ENCODE measurements at places on chromosomes 3 and 15. TPM values are rescaled to one million over a fixed set of nuclear protein-coding genes. Genes with fewer than 3 reads are reported as not detected.

DNA sequence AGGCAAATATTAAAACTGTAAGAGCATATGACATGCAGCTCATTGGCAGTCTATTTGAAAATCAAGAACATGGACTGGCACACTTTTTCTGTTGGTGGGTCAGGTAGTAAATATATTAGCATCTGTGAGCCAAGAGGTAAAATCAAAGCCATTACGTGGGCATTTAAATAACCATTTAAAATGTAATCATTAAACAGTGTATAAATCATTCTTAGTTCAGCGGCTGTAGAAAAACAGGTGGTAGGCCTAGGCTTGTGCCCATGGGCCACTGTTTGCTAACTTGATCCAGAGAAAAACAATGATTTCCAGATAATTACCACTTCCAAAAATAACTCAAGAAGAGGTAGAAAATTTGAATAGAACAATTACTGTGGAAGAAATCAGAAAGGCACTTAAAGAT, 105.1 kb downstream of the CHST2 start:
- H3K4me3 ChIP-seq: no peak overlapping the region
- no peak overlapping the region for H3K27ac ChIP-seq
- no peaks in the 10 kb centered on the region for H3K36me3 ChIP-seq

DNA sequence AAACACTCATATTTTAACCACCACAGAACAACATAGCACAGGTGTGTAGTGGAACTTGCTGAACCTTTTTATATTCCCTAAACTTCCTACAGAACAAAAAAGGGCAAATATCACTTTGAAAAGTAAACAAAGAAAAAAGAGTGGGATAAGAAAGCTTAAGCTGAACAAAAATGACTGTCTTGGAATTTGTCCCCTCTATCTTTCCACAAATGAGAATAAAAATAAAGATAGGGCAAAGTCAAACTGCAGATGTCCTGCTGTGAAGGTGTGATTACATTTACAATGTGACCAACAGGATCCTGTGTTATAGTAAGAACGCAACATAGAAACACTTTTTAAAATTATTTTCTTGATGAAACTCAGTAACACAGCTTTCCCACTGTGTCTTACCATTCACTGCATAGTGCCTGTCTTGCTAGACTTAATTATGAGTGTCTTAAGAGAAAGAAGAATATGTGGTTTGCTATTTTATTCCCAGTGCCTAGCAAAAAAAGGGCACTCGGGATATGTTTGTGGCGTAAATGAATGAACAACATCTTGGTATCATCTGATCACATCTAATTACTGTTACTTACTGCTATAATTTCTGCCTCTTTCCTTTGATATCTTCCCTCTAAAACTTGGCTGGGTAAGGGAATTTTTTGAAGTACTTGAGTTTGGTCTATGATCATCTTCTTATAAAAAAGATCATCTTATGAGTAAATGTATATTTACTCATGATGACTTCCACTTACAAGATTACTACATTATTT, 67.5 kb downstream of the DENND4A start:
- no peaks in the 10 kb centered on the region for H3K4me1 ChIP-seq
- no peaks in the 10 kb centered on the region for H3K27me3 ChIP-seq
- DNase-seq: no peak
- H3K36me3 ChIP-seq: no peaks in the 10 kb centered on the region

- peak overlapping the region; percentile 75 for H3K27ac ChIP-seq
- H3K36me3 ChIP-seq: no peaks in the 10 kb centered on the region
- peak overlapping the region; percentile 68 for H3K4me3 ChIP-seq
- H3K27me3 ChIP-seq: no peaks in the 10 kb centered on the region
- peaks cover 5% of the 10 kb centered on the region for H3K4me1 ChIP-seq
Measured at GRCh38 chr3:45592830-45593707, 1.5 kb upstream of the LIMD1 start.

GRCh38 chr15:95287720-95288103, 1042.8 kb upstream of the NR2F2 start:
- H3K4me3 ChIP-seq: no peak overlapping the region
- no peaks in the 10 kb centered on the region for H3K36me3 ChIP-seq
- H3K4me1 ChIP-seq: no peaks in the 10 kb centered on the region
- DNase-seq: no peak
- no peaks in the 10 kb centered on the region for H3K27me3 ChIP-seq

DNA sequence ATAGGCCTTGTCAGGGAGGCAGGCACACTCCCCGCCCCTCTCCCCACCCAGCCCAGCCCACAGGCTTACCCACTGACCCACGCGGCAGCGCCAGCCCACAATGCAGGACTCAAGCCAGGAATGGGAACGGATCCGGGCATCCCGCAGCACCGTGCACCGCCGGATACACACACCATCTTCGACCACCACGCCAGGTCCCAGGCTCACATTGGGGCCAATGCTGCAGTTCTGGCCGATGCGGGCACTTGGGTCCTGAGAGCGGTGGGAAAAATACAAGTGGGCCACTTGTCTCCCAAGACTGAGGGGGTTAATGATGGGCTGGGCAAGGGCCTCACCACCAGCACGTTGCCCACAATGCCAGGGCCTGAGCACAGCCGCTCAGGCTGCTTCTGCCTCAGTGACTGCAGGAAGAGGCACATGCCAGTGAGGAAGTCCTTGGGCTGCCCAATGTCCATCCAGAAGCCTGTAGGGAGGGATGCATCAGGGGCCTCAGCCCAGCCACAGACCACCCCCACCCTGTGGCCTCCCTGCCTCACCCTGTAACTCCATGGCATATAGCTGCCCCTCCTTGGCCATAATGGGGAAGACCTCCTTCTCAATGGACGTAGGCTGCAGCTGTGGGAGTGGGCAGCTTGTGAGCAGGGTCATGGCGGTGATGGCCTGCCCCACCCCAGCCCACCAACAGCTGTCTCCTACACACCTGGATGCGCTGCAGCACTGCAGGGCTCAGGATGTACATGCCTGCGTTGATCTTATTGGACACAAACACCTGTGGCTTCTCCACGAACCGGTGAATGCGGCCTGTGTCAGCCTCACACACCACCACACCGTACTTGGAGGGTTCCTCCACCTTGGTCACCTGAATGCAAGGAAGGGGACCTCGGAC, 1.6 kb downstream of the GMPPB start:
- H3K27ac ChIP-seq: no peak overlapping the region
- DNase-seq: no peak
- H3K4me3 ChIP-seq: peak overlapping the region; percentile 72

GRCh38 chr3:65636326-65636725, 402.4 kb downstream of the MAGI1 start:
- H3K36me3 ChIP-seq: no peaks in the 10 kb centered on the region
- no peak for DNase-seq
- no peaks in the 10 kb centered on the region for H3K4me1 ChIP-seq
- no peaks in the 10 kb centered on the region for H3K27me3 ChIP-seq

GRCh38 chr3:107506458-107506857, 16.3 kb upstream of the BBX start:
- H3K36me3 ChIP-seq: no peaks in the 10 kb centered on the region
- H3K4me1 ChIP-seq: no peaks in the 10 kb centered on the region
- peaks cover 2% of the 10 kb centered on the region for H3K27me3 ChIP-seq
- no peak for DNase-seq

DNA sequence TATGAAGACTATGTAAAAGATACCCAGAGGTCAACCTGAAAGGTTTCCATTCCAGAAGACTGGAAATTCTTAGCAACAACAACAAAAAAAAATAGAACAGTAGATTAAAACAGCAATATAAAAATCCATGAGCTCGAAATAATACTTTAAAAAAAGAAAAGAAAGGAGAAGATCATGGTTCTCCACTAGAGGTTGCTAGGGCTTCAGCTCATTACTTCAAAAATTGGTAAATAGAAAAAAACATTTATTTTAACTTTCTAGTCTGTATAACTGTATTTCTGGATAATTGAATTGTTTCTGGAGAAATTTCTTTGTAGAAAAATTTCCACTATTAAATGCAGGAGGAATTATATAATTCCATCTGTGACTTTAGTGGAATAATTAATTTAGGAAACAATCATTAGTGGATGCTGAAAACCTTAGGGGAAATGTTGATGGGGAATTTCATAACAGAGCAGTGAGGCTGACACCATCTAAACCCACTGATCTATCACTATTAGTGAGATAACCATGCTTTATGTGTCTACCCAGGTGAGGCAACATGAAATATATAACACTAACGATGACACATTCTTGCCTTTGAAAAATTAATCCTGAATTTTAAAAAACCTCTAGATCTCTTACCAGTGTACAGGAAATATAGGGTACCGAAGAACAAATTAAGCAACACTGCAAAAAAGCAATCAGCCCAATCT, 62.5 kb upstream of the SNRK start:
- no peaks in the 10 kb centered on the region for H3K27me3 ChIP-seq
- DNase-seq: no peak
- H3K27ac ChIP-seq: no peak overlapping the region
- H3K4me3 ChIP-seq: no peak overlapping the region
- H3K4me1 ChIP-seq: no peaks in the 10 kb centered on the region

DNA sequence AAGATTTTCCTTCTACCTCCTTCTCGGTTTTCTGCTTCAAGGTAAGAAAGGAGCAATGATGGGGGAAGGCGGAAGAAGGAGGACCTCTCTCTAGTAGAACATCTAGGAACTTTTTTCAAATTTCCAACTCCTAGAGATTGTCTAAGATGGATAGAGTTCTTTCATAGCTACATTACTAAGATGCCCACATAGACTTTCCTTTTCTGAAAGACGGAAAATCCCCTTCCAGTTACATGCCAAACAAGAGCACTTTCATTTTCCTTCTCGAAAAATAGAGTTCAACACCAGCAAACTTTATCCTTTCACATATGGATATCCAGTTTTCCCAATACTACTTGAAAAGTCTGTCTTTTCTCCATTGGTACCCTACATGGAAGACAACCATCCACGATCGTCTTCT, 692 bp downstream of the HTR3E start:
- H3K36me3 ChIP-seq: no peaks in the 10 kb centered on the region
- H3K4me1 ChIP-seq: peaks cover 4% of the 10 kb centered on the region
- H3K27me3 ChIP-seq: no peaks in the 10 kb centered on the region
- H3K27ac ChIP-seq: no peak overlapping the region

- peak overlapping the region; percentile 96 for H3K27ac ChIP-seq
- no peak for DNase-seq
- H3K4me1 ChIP-seq: peaks cover 94% of the 10 kb centered on the region
- H3K36me3 ChIP-seq: no peaks in the 10 kb centered on the region
Measured at GRCh38 chr3:58044691-58045483, 36.7 kb downstream of the FLNB start.

GRCh38 chr3:88076712-88077111, 17.7 kb downstream of the ZNF654 start:
- no peak overlapping the region for H3K27ac ChIP-seq
- no peaks in the 10 kb centered on the region for H3K4me1 ChIP-seq

DNA sequence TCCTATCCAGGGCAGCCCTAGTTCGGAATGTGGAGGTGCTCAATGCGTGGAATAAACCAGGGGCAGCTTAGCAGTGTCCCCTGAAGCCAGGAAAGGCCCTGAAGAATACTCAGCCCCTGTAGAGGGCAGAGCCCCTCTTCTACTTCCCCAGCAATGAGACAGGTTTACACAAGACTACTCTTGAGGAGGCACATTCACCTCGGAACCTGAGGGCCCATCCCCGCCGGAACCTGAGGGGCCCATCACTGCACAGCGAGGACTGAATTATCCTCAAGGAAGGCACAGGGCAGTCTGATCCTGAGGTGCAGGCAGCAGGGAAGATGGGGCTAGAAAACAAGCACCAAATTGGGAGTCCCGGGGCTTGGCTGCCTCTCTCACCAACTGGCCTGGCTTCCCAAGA, 22.2 kb downstream of the CCDC13 start:
- DNase-seq: no peak
- no peaks in the 10 kb centered on the region for H3K36me3 ChIP-seq
- no peak overlapping the region for H3K27ac ChIP-seq
- H3K4me3 ChIP-seq: no peak overlapping the region
- H3K27me3 ChIP-seq: no peaks in the 10 kb centered on the region

DNA sequence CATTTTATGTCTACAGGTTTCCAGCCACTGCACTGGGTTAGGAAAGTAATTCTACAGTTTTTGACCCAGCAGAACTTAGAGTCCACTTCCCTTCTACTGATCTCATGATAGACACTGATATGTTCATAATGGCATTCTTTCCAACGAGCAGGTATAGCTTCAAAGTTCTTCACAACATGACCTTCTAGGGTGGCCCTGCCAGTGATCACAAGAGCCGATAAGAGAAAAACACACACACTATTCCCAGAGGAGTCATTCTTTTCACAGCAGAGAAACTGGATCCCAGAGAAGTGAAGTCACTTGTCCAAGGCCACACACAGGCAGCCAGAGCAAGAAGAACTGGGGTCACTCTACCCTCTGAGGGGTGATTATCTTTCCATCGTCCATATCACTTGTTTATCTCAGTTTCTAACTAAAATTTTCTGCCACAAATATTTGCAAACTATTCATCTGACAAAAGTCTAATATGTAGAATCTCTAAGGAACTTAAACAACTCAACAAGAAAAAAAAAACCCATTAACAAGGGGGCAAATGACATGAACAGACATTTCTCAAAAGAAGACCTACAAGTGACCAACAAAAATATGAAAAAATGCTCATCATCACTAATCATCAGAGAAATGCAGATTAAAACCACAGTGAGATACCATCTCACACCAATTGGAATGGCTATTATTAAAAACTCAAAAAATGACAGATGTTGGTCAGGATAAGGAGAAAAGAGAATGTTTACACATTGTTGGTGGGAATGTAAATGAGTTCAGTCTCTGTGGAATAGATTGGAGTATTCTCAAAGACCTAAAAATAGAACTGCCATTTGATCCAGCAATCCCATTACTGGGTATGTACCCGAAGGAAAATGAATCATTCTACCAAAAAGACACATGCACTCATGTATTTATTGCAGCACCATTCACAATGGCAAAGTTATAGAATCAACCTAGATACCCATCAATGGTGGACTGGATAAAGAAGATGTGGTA, 31.5 kb downstream of the SPTSSB start:
- no peak for DNase-seq
- H3K27me3 ChIP-seq: no peaks in the 10 kb centered on the region
- H3K4me3 ChIP-seq: no peak overlapping the region
- no peak overlapping the region for H3K27ac ChIP-seq
- no peaks in the 10 kb centered on the region for H3K36me3 ChIP-seq
- no peaks in the 10 kb centered on the region for H3K4me1 ChIP-seq

The SLC6A6 gene
- 61.0 TPM for total RNA-seq

The GATM gene
- total RNA-seq: 7.6 TPM

The MYZAP gene
- 1.1 TPM for total RNA-seq

The MAGI1 gene
- 9.5 TPM for total RNA-seq

Measured in Panc1 (cell line).